ENCODE measurements at places on chromosomes 7 and 10.

GRCh38 chr10:12868229-12868628, 133.3 kb downstream of the CCDC3 start:
- no peak for DNase-seq

DNA sequence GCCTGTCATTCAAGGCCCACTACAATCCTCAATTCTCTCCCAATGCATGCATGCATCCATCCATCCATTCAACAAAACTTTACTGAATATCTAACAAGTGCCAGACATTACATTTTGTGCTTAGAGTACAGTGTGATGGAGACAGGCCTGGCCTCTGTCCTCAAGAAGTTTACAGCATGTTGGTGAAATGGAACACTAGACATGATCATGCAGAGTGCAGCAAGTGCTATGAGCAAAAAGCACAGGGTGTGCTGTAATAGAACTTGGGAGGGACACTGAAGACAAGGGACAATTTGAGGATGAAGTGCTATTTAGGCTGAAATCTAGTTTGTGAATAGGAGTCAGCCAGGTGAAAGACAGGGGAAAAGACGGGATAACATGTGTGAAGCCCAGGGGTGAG, 347.8 kb downstream of the PTEN start:
- DNase-seq, result no peak

DNA sequence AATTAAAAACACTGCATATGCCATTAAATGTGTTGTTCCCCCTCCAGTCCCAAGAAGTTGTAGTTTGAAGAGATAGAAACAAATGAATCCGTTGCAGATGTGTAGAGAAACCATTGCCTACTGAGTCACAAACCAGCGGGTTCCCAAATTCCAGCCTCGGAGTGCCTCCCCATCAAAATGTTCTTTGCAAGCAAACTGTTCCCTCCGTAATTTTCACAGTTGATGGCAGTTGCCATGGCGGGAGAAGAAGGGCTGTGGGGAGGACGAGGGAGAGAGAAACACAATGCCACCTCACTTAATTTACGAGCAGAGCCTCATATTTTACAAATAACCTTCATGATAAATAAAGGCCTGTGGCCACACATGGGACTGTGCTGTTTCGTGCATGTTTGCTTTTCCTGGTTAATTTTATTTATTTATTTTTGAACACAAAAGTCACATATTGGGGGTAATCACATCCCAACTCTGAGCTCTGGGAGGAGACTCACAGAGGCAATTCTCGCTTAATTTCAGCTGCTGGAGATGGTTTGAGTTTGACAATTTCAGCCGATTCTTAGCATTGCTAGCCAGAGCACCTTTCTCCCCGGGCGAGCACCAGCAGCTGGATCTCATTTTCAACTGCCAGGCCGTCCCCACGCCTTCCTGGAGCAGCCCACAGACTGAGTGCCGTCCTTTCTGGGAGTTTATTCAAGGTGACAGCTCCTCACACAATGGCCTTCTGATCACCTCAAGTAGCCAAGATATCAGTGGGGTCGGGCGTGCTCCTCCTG, 1084.2 kb downstream of the KCNMA1 start:
- DNase-seq, result no peak

DNA sequence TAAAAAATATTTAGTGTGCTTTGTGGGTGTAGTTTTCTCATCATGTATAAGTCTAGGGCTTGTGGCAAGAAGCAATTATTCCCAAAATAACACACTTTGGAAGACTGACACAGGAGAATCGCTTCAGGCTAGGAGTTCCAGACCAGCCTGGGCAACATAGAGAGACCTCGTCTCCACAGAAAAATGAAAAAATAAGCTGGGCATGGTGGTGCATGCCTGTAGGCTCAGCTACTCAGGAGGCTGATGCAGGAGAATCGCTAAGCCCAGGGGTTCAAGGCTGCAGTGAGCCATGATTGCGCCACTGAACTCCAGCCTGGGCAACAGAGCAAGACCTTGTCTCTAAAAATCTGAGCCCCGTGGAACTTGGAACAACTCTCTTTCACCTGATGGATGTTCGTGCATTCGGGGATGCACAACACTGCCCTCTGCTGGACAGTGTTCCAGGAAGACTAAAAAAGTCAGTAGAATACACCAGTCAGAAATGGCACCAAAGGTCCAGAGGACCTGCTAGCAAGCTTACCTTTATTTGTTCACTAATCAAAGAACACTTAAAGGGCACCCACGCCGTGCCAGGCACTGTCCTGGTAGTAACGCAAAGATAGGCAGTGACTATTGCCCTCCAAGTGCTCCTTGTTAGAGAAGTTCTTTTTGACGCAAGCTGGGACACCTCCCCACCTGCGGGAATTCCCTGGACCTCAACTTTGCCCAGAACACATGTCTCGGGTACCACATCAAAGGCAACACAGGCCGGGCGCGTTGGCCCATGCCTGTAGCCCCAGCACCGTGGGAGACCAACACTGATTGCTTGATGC, 81.9 kb upstream of the CALN1 start:
- peak; percentile 66 for DNase-seq

GRCh38 chr10:80598084-80598798, 60.5 kb downstream of the SH2D4B start:
- DNase-seq, result peak; percentile 42

DNA sequence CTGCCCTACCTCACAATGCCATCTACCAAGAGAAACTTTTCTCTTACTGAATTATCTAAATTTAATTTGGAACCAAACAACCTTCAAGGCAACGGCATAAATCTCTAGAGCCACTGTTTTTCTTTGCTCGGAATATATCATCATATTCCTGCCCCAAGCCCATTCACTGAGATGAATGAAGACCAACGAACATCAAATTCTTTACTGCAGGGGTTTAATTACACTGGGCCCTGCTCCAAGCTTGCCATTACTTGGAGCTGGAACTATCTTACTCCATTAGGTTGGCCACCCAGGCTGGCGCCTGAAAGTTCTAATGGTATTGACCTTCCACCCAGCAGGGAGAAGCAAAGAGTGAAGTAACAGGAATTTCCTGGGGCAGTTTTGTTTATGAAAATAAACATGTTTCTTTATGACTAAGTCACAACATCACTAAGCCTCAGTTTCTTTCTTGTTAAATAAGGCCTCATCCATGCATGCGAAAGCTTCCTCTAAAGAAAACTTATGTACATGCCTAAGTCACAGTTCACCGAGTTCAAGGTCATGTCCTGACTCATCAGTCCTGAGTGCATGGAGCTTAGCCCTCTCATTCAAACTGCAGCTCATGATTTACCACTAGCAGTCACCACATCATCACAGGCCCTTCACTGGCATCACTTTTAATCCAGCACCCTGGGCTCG, 42.1 kb upstream of the ANAPC16 start:
- no peak for DNase-seq

- no peak for DNase-seq
These were observed 150.3 kb downstream of the AHR start for GRCh38 chr7:17448479-17449423.

GRCh38 chr10:92972066-92972870, 88.3 kb upstream of the CYP26C1 start:
- DNase-seq, result no peak

GRCh38 chr10:99429517-99430095, 818 bp downstream of the GOT1 start:
- no peak for DNase-seq

GRCh38 chr10:6208799-6209235, 6.1 kb downstream of the PFKFB3 start:
- no peak for DNase-seq

DNA sequence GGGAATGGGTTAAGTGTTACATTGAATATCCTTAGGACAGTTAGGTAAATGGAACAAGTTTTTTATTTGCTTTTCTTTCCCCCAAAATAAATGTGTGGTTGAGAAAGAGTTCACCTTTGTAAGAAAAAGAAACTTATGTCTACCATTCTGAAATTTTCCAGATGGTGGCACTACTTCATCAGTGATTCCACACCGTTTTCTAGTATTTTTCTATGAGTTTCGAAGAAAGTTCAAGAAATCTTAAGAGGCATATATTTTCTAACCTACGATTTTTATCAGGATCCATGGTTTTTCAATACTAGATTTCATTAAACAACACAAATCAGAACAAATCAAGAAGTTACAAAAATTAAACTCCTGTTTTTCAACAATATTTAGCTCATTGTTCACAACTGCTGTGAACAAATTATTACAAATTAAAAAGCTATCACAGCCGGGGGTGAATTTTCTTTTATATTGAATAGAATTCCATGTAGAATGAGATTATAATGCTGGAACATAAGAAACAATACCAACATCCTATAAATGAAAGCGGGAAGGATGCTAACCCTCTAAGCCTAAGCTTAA, 163.1 kb upstream of the NPVF start:
- no peak for DNase-seq

DNA sequence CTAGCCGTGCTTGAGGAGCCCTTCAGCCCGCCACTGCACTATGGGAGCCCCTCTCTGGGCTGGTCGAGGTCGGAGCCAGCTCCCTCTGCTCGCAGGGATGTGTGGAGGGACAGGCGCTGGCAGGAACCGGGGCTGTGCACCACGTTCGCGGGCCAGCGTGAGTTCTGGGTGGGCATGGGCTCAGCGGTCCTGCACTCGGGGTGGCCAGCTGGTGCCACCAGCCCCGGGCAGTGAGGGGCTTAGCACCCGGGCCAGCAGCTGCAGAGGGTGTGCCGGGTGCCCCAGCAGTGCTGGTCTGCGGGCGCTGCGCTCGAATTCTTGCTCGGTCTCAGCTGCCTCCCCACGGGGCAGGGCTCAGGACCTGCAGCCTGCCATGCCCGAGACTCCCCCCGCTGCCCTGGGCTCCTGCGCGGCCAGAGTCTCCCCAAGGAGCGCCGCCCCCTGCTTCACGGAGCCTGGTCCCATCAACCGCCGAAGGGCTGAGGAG, 90.8 kb upstream of the NRG3 start:
- no peak for DNase-seq

DNA sequence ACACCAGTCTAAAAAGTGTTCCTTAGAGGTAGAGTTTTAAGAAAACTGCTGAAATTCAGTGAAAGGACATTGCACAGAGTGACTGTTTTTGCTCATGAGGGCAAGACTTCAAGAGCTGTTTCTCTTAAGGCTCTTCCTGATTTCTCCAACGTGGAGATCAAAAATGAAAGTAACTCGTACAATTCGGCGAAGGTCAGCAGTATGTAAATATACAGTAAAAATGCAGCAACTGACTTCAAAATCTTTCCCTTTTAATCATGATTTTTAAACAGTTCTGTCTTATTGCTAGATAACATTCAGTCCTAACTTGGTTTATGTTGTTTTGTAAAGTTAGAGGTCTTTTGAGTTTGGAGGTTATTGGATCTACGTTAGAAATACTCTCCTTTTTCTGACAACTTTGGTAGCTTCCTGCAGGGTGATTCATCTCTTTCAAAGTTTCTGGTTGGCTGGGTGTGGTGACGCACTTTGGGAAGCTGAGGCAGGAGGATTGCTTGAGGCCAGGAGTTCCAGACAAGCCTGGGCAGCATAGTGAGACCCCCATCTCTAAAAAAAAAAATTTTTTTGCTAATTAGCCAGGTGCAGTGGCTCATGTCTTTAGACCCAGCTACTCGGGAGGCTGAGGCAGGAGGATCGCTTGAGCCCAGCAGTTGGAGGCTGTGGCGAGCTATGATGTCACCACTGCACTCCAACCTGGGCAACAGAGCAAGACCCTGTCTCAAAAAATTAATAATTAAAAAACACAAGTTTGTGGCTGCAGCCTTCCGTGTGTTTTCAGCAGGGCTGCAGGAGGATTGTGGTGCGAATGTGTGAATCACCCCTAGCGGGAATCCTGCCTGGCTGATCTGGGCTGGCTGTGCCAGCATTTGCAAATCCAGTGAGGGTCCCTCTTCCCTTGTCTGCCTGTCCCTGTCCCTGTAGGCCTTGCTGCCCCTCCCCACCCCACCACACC, 29.2 kb upstream of the AP5Z1 start:
- no peak for DNase-seq

DNA sequence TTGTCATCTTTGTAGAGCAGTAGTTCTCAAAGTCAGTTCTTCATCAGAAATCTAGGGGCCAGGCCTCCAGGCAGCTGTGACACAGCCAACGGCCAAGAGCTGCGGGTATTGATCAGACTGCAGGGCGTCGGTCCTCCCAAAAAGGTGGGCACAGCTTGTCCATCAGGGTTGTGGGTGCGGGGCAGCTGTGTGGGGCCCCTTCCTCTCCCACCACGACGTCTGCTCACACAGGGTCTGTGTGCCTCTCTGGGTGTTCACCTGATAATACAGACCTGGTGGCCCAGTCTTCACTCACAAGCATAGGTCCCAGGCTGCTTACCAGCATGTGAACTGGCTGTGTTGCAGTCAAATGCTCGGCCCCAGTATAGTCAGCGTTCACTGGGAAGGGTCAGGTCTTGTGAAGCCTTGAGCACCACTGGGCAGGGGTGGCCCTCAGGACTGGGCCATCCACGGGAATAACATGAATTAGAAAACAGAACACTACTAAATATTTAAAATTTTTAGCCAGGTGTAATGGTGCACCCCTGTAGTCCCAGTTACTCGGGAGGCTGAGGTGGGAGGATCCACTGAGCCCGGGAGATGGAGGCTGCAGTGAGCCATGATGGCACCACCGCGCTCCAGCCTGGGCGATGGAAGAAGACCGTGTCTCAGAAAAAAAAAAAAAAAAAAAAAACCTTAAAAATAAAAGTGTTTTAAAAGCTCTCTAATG, 102.8 kb upstream of the DIP2C start:
- no peak for DNase-seq

GRCh38 chr7:117323851-117324711, 1.2 kb upstream of the WNT2 start:
- DNase-seq, result peak; percentile 23

GRCh38 chr7:152896217-152896616, 136.7 kb downstream of the ACTR3B start:
- DNase-seq, result no peak

DNA sequence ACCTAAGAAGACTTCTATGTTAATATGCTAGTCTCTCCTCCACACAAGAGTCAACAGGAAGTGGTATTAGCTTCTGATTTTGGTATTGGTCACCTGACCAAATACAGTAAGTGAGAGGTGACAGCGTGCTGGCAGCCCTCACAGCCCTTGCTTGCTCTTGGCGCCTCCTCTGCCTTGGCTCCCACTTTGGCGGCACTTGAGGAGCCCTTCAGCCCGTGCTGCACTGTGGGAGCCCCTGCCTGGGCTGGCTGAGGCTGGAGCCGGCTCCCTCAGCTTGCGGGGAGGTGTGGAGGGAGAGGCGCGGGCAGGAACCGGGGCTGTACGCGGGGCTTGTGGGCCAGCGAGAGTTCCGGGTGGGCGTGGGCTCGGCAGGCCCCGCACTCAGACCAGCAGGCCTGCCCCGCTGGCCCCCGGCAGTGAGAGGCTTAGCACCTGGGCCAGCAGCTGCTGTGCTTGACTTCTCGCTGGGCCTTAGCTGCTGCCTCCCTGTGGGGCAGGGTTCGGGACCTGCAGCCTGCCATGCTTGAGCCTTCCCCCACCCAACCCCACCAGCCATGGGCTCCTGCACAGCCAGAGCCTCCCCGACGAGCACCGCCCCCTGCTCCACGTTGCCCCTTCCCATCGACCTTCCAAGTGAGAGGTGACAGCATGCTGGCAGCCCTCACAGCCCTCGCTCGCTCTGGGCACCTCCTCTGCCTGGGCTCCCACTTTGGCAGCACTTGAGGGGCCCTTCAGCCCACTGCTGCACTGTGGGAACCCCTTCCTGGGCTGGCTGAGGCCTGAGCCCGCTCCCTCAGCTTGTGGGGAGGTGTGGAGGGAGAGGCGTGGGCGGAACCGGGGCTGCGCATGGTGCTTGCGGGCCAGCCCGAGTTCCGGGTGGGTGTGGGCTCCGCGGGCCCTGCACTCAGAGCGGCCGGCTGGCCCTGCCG, 4.2 kb upstream of the ACSL5 start:
- DNase-seq, result no peak
